CD8-positive, alpha-beta memory T cell (primary cell): ENCODE measurements at places on chromosomes 11 and 22.
A peak's percentile ranks its signal among the peaks of the same experiment; 100 is the strongest.

- H3K36me3 ChIP-seq, result no peaks in the 10 kb centered on the region
- H3K27ac ChIP-seq, result no peak overlapping the region
- no peaks in the 10 kb centered on the region for H3K27me3 ChIP-seq
- DNase-seq, result no peak
These were observed 29.1 kb upstream of the TP53I11 start for GRCh38 chr11:44979543-44980399.

DNA sequence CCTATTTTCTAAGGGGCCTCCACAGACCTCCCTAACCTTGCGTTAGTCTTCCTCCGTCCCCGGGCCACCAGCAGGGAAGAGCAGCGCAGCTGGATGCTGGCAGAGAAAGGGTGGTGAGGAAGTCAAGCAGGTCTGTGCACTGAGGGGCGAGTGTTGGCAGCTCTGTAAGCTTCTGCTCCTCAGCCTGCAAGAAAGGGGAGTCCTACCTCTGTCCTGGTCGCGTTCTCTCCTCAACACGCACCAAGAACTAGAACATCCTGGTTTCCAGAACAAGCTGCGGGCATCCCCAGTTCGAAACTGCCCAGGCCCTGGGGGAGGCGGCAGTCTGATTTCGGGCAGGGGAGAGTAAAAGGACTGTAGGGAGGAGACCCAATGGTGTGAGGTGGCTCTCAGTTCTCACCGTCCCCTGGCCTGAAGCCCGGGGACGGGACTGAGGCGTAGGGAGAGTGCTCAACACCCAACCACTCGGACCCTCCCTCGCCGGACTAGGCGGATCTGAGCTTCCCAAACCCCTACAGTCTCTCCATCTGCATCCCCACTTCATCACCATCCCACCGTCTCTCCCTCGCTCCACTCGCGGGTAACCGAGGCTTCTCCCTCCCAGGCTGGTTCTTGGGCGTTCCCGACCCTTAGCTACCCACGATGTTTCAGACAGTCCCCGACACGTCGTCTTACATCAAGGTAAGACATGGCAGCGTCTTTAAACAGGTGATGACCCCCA lies 7.7 kb upstream of the FLI1 start:
- DNase-seq, result no peak
- H3K27ac ChIP-seq, result no peak overlapping the region
- peaks cover 20% of the 10 kb centered on the region for H3K27me3 ChIP-seq

- no peak overlapping the region for H3K27ac ChIP-seq
- no peak for DNase-seq
- no peaks in the 10 kb centered on the region for H3K36me3 ChIP-seq
- no peak overlapping the region for H3K4me3 ChIP-seq
- no peaks in the 10 kb centered on the region for H3K27me3 ChIP-seq
These were observed 5.2 kb upstream of the OLFML1 start for GRCh38 chr11:7480113-7480512.

GRCh38 chr11:75233754-75234172 lies 6.8 kb upstream of the TPBGL start:
- no peaks in the 10 kb centered on the region for H3K27me3 ChIP-seq
- H3K4me1 ChIP-seq, result no peaks in the 10 kb centered on the region
- no peak overlapping the region for H3K27ac ChIP-seq
- H3K4me3 ChIP-seq, result no peak overlapping the region

DNA sequence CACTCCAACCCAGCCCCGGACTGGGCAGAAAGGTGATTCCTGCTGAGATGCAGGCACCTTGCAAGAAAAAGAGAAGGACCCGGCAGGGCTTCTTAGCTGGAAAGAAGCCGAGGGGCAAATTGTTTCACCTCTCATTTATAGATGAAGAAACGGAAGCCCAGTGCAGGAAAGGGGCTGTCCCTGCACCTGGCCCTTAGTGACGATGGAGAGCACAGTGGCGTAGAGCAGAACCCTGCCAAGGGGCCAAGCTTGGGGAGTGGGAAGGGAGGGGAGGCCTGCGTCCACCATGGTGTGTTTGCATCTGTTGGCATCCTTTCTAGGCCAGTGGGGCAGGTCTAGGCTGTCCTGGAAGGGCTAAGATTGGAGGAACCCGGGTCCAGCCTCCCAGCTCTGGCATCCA lies 7.8 kb upstream of the MS4A15 start:
- no peaks in the 10 kb centered on the region for H3K36me3 ChIP-seq
- no peaks in the 10 kb centered on the region for H3K27me3 ChIP-seq
- no peaks in the 10 kb centered on the region for H3K4me1 ChIP-seq
- DNase-seq, result no peak
- no peak overlapping the region for H3K4me3 ChIP-seq
- no peak overlapping the region for H3K27ac ChIP-seq

- no peak overlapping the region for H3K4me3 ChIP-seq
- H3K36me3 ChIP-seq, result no peaks in the 10 kb centered on the region
- no peaks in the 10 kb centered on the region for H3K4me1 ChIP-seq
These were observed 44.7 kb upstream of the ZBTB44 start for GRCh38 chr11:130359419-130359818.

DNA sequence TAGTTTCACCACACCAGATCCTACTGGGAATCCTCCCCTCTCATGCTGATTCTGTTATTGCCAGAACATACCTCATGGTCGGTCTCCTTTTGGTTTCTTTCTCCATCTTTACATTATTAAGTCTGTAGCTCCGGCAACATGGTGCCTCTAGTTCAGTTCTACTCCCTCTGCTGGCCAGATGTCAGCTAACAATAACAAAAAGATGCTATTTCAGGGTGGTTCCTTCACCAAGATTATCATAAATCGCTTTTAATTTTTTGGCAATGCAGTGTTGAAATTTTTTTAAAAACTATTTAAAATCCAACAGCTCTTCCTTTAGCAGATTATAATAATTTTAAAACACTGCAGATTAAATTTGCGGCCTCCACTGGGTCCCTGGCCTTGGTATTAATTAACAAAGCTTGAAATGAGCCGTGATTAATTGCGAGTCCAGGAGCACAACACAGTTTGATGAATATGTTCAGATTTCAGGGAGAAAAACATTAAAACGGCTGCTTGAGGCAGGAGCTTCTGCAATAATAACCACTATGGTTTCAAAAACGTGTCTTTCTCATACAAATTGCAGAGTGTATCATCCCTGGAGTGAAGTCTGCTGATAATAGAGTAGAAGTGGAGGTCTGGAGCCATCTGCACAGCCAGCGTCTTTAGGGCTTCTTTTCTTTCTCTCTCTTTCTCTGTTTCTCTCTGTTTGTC lies 492.9 kb upstream of the KIRREL3 start:
- H3K36me3 ChIP-seq, result no peaks in the 10 kb centered on the region
- H3K4me1 ChIP-seq, result no peaks in the 10 kb centered on the region
- no peaks in the 10 kb centered on the region for H3K27me3 ChIP-seq
- H3K27ac ChIP-seq, result no peak overlapping the region
- DNase-seq, result no peak
- no peak overlapping the region for H3K4me3 ChIP-seq

GRCh38 chr22:31394326-31394725 lies 5.1 kb upstream of the DRG1 start:
- H3K4me1 ChIP-seq, result peaks cover 6% of the 10 kb centered on the region
- no peak overlapping the region for H3K4me3 ChIP-seq
- no peak for DNase-seq
- H3K27me3 ChIP-seq, result no peaks in the 10 kb centered on the region

DNA sequence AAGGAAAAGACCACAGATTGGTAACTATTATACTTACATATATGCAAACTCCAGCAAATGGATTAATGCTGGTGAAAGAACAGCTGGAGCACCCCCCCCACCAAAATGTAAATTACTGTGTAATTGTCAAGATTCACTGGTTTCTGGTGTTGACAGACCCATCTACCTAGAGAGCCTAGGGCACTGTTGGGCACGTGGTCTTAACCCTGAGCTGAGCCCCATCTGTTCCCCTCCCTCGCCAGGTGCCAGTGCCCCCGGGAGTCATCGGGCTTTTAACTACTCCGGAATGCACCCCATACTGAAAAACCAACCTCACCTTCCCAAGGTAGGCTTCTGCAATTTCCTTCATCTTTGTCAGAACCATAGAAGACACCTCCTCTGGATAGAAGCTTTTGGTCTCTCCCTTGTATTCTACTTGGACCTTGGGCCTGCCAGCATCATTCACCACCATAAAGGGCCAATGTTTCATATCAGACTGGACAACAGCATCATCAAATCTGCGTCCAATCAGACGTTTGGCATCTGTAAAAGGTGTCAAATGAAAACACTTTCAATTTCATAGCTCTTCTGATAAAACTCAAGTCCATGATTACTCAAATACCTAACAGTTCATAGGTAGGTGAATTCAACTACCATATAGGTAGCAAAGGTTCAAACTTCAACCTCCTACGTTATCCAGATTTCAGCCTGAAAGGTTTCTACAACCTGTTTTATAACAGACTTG lies 1.5 kb downstream of the HSPA8 start:
- peaks cover 60% of the 10 kb centered on the region for H3K36me3 ChIP-seq
- H3K4me1 ChIP-seq, result peaks cover 63% of the 10 kb centered on the region
- peak; percentile 14 for DNase-seq

GRCh38 chr11:699753-700152 lies 4.1 kb downstream of the TMEM80 start:
- peaks cover 7% of the 10 kb centered on the region for H3K4me1 ChIP-seq
- H3K4me3 ChIP-seq, result no peak overlapping the region
- no peak overlapping the region for H3K27ac ChIP-seq
- H3K27me3 ChIP-seq, result no peaks in the 10 kb centered on the region
- H3K36me3 ChIP-seq, result no peaks in the 10 kb centered on the region
- DNase-seq, result no peak

- no peak for DNase-seq
- peak overlapping the region; percentile 70 for H3K27ac ChIP-seq
- H3K36me3 ChIP-seq, result peaks cover 2% of the 10 kb centered on the region
- peak overlapping the region; percentile 87 for H3K4me3 ChIP-seq
- no peaks in the 10 kb centered on the region for H3K27me3 ChIP-seq
These were observed 679 bp downstream of the B4GAT1 start for GRCh38 chr11:66346476-66347424.

DNA sequence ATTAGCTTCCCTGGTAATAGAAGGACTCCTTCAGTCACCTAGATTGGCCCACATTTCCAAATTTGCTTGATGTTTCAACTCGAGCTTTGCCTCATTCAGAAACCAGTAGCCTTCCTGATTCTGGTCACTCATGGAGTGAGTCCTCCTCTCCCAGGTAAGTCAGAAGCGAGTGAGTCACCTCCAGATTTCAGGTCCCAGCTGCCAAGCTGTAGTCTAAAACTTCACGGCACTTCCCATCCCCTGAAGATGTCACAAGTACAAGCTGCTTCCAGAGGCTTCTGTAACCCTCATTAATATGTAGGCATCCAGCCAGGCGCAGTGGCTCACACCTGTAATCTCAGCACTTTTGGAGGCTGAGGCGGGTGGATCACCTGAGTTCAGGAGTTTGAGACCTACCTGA lies 23.5 kb downstream of the ARHGAP8 start:
- H3K36me3 ChIP-seq, result no peaks in the 10 kb centered on the region
- H3K4me1 ChIP-seq, result no peaks in the 10 kb centered on the region

GRCh38 chr11:75625021-75625420 lies 43.8 kb downstream of the MAP6 start:
- no peaks in the 10 kb centered on the region for H3K36me3 ChIP-seq
- H3K4me3 ChIP-seq, result no peak overlapping the region
- H3K27me3 ChIP-seq, result no peaks in the 10 kb centered on the region
- H3K4me1 ChIP-seq, result no peaks in the 10 kb centered on the region

- no peak for DNase-seq
- no peaks in the 10 kb centered on the region for H3K27me3 ChIP-seq
- H3K4me1 ChIP-seq, result no peaks in the 10 kb centered on the region
- no peak overlapping the region for H3K27ac ChIP-seq
- no peaks in the 10 kb centered on the region for H3K36me3 ChIP-seq
These were observed 32.3 kb downstream of the ARHGAP42 start for GRCh38 chr11:100719362-100719761.
